ENCODE measurements at places on chromosomes 4 and X.

DNA sequence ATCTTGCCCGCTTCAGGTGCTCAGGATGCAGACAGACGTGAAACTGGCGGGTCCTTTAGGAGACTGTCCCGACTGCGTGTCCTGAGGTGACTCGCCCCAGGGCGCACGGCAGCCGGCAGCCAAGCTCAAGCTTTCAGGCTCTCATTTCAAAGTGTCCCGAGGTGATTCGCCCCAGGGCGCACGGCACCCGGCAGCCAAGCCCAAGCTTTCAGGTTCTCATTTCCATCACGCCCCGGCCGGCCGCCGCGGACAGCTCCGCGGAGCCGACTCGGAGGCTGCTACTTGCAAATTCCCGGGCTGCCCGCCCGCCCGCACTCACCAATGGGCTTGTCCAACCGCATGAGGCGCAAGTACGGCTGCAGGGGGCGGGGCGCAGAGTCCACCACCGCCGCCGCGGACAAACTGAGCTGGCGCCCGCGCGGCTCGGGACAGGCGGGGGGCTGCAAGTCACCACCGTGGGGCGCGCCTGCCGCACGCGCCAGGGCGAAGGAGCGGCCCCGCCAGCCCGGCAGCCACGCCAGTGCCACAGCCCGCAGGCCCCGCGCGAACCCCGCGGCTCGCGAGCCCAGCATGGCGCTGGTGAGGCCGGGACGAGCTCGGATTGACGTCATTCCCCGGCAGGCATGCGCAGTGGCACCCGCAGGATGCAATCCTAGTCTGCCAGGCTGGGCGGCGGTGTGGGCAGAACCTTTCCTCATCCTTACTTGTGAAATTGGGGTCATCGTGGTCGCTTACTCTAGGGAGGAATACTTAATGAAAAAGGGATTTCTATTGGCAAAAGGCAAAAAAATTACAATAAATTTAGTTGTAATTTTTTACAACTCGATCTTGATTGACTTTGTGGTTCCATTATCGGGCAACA is at the start of gene COQ2:
COQ2 (minus strand) TSS at position 606 of the 862 bp plus-strand sequence; CDS start at position 572, 34 bp downstream.
- peak; percentile 89 for DNase-seq

DNA sequence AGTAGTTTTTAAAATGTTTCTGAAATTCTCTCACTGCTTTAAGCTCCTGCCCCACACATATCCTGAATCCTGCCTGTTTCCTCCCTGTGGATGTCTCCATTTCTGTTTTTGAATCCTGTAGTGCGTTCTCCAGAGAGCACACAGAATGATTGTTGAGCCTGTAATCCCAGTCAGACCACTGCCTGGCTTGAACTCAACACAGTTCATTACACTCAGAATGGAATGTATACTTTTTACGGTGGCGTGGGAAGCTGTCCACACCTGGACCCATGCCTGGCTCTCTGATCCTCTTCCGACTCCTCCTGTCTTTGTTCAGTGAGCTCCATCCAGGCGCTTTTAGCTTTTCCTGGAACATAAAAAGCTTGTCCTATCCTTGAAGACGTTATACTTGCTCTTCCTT is 1217.0 kb upstream of the PRKX start:
- no peak for DNase-seq

DNA sequence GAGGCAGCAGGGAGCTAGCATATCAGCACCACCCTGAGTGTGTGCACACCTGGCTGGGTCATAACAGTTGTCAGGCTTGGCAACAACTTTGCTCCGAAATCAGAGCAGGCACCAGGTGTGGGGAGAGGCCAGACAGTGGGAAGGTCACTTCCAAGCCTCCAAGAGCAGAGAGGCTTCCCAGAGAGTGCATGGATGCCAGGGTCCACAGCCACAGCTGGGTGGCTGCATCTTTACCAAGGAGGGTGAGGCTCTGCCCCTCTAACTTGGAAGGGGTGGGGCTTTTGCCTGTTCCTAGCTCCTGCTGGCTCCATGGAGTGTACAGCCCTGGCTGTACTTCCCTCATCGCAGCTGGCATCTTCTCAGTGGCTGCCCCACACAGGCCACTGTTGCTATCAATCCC is 322.4 kb downstream of the CCSER1 start:
- DNase-seq: no peak

DNA sequence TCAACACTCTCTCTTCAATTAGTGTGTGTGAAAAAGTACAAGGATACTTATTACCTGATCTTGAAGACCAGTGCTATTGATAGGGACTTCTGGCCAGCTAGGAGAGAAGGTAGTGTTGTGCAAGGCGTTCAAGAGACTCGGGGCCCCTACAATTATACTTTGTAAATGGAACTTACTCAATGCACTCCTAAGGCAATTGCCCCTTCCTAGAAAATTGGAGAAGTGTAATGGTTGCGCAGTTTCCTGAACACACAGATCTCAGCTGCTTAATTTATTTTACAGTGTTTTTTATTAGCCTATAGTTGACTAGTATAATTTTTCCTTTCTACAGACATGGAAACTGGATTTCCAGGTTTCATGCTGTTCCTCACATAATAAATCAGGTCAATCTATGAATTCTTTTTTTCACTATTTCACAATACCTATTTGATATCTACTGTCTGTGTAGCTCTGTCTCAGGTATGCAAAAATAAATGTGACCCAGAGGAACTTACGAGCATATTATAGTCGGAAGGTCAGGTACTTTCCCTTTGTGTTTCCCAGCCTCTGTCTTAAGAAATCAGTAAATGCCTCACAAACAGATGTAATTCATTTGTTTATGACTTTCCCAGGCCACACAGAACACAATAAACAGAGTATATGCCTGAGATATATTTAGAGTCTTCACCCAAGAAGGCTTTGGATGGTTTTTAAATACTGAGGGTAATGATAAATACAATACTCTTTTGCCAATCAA is 89.1 kb upstream of the TET2 start:
- no peak for DNase-seq

GRCh38 chr4:159002950-159003349 is 99.9 kb upstream of the RAPGEF2 start:
- no peak for DNase-seq

GRCh38 chr4:19831644-19832285 is 419.9 kb upstream of the SLIT2 start:
- peak; percentile 27 for DNase-seq

GRCh38 chr4:117514391-117515175 is 429.2 kb upstream of the TRAM1L1 start:
- no peak for DNase-seq

DNA sequence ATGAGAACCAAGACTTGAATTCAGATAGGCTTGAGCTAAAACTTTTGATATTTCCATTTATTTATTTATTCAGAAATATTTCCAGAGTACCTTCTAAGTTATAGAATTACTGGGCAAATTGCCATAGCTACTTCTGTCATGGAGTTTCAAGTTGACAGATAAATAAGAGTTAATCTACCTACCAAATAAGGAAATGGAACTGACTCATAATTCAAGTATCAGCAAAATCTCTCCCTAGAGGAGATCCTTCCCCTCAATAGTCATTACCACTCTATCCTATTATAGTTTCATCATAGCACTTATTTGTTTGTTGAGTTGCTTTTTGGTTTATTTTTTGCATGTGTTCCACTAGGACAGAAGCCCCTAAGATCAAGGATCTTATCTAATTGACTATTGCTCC is 48.8 kb upstream of the CCSER1 start:
- no peak for DNase-seq

GRCh38 chr4:146439437-146439836 is 82.3 kb downstream of the SLC10A7 start:
- DNase-seq: no peak

GRCh38 chr4:52051213-52051614 is at the start of gene SPATA18:
Gene SPATA18, plus strand, starts transcription at chr4:52051304. Its CDS starts 401 bp downstream, at chr4:52051705.
- DNase-seq: no peak

DNA sequence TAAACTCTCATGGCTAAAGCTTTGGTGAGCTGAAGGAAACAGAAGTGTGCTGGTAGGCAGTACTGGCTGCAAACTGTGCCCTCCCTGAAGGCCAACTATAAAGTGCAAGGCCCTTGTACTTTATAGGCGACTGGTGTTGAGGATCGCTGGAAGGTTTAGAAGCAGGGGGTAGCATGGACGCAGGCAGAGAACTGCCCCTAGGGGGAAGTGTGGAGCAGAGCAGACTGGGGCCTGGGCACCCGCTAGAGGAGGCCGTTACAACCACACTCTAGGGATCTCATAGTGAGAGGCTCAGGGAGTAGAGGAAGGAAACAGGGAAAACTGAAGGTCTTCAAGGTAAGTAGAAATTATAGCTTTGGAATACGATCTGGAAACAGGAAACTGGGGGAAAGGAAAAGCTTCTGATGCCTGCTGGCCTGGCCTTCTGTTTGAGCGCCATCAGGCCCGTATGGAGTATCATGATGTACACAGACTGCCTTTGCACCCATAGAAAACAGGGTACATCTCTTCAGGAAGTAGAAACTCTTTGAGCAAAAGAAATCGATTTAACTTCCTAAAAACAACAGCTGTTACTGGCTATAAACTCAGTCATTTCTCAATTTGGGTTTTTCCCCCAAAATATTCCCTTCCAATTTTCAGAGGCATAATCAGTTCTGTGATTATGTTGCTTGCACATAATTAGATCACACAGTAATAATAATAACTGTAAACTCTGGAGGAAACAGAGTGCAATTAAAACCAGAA is 23.9 kb upstream of the TMSB4X start:
- DNase-seq: peak; percentile 11

DNA sequence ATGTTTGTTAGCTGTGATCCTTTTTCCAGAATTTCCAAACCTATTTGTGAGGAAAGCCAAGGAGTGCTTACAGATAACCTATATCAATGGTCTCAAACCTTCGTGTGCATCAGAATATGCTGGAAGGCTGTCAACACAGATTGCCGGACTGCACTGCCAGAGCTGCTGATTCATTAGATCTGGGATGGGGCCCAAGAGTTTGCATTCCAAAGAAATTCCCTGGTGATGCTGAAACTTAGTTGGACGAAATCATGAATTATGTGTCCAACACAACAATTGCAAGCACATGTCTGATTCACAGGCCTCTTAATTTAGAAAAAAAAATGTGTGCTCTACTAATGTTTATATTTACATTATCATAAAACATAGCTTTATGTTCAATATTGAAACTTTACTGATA is 544.0 kb upstream of the AMOT start:
- DNase-seq: peak; percentile 72

DNA sequence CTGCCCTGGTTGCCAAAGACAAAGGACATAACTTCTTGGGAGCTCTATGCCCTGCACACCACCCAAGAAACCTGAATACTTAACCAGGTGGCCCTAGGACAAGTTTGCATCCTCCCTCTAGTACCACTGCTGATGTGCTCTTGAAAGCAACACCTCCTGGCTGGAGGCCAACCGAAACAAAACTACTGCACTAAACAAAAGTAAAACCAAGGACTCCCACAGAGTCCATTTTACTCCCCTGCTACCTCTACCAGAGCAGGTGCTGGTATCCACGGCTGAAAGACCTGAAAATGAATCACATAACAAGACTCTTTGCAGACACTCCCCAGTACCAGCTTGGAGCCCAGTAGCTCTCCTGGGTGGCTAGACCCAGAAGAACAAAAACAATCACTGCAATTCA is 941.8 kb downstream of the RAPGEF2 start:
- DNase-seq: no peak

GRCh38 chr4:36445480-36445879 is 164.1 kb downstream of the DTHD1 start:
- DNase-seq: no peak

- DNase-seq: no peak
Measured at GRCh38 chr4:112253382-112254000, 21.9 kb downstream of the AP1AR start.

DNA sequence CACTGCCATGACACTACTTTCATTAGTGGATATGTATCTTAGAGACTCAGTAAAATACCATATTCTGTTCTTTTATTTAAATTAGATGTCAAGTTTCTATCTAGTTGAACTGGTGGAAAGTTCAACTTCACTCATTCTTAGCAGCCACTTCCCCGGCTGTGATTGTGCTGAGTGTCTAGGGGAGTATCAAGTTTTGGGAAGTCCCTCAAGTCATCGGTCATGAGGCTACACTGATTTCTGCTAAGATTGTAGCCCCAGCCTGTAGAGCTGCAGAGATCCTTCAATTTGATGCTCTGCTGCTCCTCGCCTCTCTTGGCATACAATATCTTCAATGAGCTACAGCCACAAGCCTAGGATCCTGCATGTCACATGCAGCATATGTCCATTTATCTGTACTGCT is 53.9 kb downstream of the DMP1 start:
- no peak for DNase-seq

DNA sequence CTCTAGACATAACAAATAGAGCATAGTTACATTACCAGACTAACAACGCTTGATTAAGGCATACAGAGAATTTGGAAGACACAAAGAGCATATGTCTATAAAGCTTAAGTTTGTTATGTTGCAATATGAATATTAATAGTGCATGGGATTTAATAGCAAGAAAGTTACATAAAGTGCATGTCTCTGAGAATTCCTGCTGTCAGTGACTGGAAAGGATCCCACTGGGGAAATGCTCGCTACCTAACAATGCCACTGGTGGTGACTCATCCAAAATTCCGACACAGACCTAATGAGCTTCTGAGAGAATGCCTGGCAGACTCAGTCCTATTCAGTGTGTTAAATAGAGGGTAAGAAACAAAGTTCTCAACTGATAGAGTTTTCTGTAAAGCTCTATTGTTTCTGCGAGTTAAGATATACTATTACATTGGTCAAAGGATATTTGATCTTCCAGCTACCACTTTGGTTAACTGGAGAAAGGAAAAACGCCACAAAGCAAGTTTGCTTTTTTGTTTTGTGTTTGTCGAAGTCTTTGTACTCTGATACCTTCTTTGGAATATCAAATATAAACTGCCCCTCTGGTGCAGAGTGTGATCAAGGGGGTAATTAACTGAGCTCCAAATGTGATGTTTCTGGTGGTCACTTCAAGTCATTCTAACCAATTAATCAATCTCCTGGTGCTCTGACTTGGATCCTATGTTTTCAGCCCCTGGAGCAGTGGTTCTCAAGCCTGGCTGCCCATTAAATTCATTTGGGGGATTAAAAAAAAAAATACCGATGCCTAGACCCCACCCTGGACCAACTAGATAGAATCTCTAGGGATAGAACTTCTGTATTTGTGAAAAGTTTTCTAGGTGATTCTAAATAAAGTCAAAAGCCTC is 107.9 kb downstream of the PALLD start:
- DNase-seq: peak; percentile 85

DNA sequence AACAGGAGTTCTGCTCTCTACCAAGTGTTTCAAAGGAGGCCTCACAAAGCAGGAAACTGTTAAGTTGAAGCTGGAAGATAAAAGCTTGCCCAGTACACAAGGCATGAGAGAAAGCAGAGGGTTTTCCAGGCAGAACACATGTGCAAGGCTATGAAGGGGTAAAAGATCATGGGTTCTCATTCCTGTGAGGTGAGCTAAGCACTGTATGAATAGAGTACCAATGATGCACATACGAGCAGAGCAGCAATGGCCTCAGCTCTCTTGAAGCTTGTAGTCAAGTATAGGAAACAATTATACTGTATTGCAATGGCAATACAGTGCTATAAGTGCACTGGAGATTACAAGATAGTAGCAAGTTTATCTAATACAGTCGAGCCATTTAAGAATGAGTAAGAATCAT is 18.0 kb downstream of the TTC29 start:
- no peak for DNase-seq

GRCh38 chr4:14084598-14084997 is 457.1 kb upstream of the BOD1L1 start:
- no peak for DNase-seq

GRCh38 chr4:149223659-149224058 is 592.0 kb downstream of the IQCM start:
- DNase-seq: no peak

- peak; percentile 9 for DNase-seq
Measured at GRCh38 chr4:188297873-188298272, 158.6 kb downstream of the TRIML1 start.

- no peak for DNase-seq
Measured at GRCh38 chrX:151997539-151997938, 23.1 kb upstream of the GABRE start.
